Vagina (tissue), 2 donors: ENCODE measurements at places on chromosomes 3 and 15. TPM values are rescaled to one million over a fixed set of nuclear protein-coding genes. Genes with fewer than 3 reads are reported as not detected.

GRCh38 chr15:65132878-65133547, 595 bp downstream of the PDCD7 start:
- no peaks in the 10 kb centered on the region for H3K27me3 ChIP-seq
- DNase-seq = no peak
- H3K36me3 ChIP-seq = no peaks in the 10 kb centered on the region
- peak overlapping the region; percentile 78 for H3K4me3 ChIP-seq
- H3K4me1 ChIP-seq = peaks cover 34% of the 10 kb centered on the region

DNA sequence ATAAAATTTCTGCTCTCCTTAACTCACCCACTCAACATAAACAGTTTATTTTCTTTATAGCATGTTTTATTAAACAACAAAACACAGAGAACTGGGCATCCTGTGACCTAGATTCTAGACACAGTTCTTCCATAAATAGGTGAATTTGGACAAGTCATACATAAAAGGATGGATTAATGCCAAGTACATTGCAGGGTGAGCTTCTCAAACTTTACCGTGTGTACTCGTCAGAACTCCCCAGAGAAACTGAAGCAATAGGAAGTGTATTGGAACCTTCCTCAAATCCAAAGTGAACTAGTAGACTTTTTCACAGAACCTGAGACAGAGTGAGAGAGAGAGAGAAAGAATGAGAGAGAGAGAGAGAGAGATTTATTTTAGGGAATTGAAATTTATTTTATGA, 139.7 kb downstream of the CD47 start:
- DNase-seq = no peak
- peaks cover under 1% of the 10 kb centered on the region for H3K4me1 ChIP-seq
- H3K27ac ChIP-seq = no peak overlapping the region

- no peak for DNase-seq
- H3K36me3 ChIP-seq = no peaks in the 10 kb centered on the region
- peaks cover 13% of the 10 kb centered on the region for H3K4me1 ChIP-seq
- H3K27me3 ChIP-seq = no peaks in the 10 kb centered on the region
Measured at GRCh38 chr3:170813266-170813665, 56.7 kb downstream of the RPL22L1 start.

- no peak overlapping the region for H3K4me3 ChIP-seq
- no peak for DNase-seq
- no peaks in the 10 kb centered on the region for H3K27me3 ChIP-seq
- peak overlapping the region; percentile 12 for H3K27ac ChIP-seq
- H3K4me1 ChIP-seq = peaks cover 70% of the 10 kb centered on the region
Measured at GRCh38 chr3:30646961-30647752, 40.8 kb downstream of the TGFBR2 start.

GRCh38 chr3:25338158-25338725, 89.8 kb upstream of the RARB start:
- no peak for DNase-seq
- no peaks in the 10 kb centered on the region for H3K27me3 ChIP-seq
- no peak overlapping the region for H3K27ac ChIP-seq
- H3K36me3 ChIP-seq = no peaks in the 10 kb centered on the region

DNA sequence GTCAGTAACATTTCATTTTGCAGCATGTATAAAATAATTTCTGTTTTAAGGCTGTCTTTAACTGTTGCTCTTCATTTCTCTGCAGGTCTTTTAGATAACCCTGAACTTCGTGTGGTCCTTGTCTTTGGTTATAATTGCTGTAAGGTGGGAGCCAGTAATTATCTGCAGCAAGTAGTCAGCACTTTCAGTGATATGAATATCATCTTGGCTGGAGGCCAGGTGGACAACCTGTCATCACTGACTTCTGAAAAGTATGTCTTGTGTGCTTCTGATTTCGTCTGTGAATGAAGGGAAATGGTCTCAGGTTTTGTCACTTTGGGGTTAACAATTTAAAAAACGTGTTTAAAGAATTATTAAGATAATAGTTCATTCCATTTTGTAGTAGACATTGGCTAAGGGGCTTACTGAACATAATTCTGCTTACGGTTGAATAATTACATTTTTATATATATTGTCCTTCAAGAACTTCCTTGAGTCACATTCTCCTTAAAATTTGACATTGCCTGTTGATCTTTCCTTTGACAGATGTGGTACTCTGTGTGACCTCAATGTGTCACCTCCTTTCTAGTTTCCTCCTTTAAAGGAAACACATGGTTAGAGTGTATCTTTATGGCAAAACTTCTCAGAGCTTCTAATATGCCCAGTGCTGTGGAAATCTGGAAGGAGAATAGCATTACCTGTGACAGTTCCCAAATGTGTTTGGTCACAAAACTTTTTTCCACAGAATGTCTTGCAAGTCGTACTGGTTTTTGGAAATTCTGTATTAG, 26.3 kb downstream of the FBXO22 start:
- H3K4me3 ChIP-seq = no peak overlapping the region
- DNase-seq = no peak
- no peak overlapping the region for H3K27ac ChIP-seq
- H3K36me3 ChIP-seq = no peaks in the 10 kb centered on the region
- H3K4me1 ChIP-seq = no peaks in the 10 kb centered on the region
- no peaks in the 10 kb centered on the region for H3K27me3 ChIP-seq

GRCh38 chr15:52278636-52279367, 16.8 kb downstream of the MYO5C start:
- H3K4me3 ChIP-seq = no peak overlapping the region
- no peak overlapping the region for H3K27ac ChIP-seq
- no peaks in the 10 kb centered on the region for H3K36me3 ChIP-seq
- no peaks in the 10 kb centered on the region for H3K27me3 ChIP-seq

DNA sequence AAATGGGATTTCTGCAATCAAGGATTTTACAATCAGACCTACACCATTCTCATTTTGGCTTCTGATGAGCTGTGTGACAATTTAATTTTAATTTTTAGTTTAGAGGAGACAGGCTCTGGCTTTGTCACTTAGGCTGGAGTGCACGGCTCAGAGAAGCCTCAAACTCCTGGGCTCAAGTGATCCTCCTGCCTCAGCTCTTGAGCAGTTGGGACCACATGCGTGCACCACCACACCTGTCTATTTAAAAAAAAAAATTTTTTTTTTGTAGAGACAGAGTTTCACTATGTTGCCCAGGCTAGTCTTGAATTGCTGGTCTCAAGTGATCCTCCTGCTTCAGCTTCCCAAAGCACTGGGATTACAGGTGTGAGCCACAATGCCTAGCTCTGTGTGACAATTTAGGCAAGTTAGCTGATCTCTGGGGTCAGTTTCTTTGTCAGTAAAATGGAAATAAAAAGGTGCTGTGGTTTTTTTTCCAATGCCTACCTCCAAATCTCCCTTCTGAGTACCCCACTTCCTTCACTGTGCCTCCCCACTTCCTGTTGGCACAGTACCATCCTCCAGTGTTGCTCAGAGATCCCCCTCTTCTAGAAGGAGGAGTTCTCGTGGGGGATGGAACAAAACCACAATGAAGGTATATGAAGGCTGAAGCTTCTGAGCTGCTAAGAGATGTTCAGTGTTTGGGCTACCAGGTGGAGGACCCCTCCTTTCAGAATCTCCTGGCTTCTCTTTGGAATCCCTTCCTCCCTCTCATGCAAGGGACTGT, 54.1 kb upstream of the GSK3B start:
- no peaks in the 10 kb centered on the region for H3K36me3 ChIP-seq
- no peak overlapping the region for H3K27ac ChIP-seq
- H3K27me3 ChIP-seq = no peaks in the 10 kb centered on the region
- H3K4me3 ChIP-seq = no peak overlapping the region
- DNase-seq = no peak
- peaks cover 29% of the 10 kb centered on the region for H3K4me1 ChIP-seq

DNA sequence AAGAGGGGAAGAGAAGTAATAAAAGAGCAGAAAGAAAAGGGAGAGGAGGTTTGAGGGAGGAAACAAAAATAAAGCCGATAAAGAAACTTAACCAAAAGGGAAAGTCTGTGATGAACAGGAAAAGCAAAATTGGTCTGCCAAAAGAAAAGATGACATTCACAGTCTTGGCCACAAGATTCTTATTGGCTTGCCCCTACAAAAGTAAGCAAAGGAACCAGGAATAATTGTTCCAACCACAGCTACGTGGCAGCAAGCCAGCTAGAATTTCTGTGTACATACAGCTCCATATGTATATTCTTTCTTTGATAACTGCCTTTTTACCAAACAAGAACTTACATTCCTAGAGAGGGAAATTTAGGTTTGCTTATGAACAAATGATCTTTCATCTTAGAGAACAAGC, 79.6 kb downstream of the MLH1 start:
- H3K27me3 ChIP-seq = no peaks in the 10 kb centered on the region
- no peak overlapping the region for H3K27ac ChIP-seq
- H3K36me3 ChIP-seq = no peaks in the 10 kb centered on the region
- no peak overlapping the region for H3K4me3 ChIP-seq
- no peaks in the 10 kb centered on the region for H3K4me1 ChIP-seq

DNA sequence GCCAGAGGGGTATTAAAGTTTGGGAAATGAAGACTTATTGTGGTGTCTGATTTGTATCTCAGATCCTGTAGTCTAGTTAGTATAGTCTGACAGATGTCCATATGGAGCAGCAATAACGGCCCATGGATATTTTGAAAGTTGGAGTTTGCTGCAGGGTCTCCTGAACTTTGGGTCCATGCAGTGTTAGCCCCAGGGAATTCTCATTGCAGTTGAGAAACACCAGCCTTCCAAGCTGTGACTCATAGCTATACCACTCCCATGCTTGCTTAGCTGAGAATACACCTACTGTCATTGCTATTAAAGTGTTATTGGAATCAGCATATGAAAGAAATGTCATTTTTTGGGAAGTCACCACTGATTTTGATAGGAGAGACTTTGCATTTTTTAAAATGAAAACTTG, 29.2 kb downstream of the TMOD2 start:
- H3K27ac ChIP-seq = no peak overlapping the region
- H3K4me1 ChIP-seq = peaks cover 6% of the 10 kb centered on the region
- no peaks in the 10 kb centered on the region for H3K36me3 ChIP-seq
- no peaks in the 10 kb centered on the region for H3K27me3 ChIP-seq
- no peak overlapping the region for H3K4me3 ChIP-seq
- no peak for DNase-seq

KBTBD8 gene
- total RNA-seq = 0.49 TPM

PRSS50 gene
- total RNA-seq = not detected

CELF6 gene
- 7.1 TPM for total RNA-seq

KLHL40 gene
- total RNA-seq = not detected
